ENCODE measurements at places on chromosomes 13 and 19.

DNA sequence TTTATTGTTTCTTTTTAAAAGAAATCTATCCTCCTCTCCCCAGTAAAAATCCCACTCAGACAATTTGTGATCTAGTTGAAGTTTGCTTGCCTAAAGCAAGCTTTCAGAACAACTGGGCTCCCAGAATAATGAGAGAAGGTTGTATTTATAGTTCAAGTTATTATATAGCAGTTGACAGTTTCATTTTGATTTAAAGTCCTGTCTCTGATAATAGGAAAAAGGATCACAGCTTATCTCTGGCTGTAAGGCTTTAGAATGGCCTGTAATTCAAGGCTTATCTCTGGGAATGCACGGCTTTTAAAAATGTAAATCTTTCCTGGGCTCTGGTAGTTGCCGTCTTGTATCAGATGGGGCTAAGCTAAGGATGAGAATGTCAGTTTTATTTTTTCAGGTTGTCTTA is 123.3 kb upstream of the TMTC4 start:
- no peak for DNase-seq

DNA sequence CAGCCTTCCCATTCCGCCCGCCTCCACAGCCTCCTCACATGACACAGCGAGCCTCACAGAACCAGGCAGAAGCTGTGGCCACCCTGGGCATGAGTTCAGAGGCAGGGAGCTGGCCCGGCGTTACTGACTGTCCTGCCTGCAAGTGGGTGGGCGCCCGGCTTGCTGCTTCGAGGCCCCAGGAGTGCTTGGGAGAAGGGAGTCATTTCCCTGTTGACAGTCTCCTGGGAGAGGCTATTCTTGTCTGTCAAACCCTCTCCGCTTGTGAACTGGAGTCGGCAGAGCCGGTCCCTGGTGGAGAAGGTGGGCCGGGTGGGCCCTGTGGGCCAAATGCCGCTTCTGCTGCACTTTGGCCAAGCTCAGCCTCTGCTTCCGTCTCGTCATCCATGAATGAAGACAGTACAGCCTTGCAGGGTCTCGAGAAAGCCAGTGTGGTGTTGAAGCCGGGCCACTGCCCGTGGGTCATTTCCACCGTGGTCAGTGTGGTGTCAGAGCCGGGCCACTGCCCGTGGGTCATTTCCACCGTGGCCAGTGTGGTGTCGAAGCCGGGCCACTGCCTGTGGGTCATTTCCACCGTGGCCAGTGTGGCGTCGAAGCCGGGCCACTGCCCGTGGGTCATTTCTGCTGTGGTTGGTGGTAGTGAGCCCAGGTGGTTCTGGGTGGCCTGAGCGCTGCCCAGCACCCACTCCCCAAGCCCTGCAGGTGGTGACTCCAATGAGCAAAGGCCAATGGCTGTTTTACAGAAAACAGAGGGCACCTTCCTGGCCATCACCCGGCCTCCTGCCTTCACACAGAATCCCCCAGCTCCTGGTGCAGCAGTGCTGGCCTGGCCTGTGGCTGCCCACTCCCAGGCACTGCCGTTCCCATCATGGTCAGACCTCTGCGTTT is 13.5 kb upstream of the F7 start:
- no peak for DNase-seq

DNA sequence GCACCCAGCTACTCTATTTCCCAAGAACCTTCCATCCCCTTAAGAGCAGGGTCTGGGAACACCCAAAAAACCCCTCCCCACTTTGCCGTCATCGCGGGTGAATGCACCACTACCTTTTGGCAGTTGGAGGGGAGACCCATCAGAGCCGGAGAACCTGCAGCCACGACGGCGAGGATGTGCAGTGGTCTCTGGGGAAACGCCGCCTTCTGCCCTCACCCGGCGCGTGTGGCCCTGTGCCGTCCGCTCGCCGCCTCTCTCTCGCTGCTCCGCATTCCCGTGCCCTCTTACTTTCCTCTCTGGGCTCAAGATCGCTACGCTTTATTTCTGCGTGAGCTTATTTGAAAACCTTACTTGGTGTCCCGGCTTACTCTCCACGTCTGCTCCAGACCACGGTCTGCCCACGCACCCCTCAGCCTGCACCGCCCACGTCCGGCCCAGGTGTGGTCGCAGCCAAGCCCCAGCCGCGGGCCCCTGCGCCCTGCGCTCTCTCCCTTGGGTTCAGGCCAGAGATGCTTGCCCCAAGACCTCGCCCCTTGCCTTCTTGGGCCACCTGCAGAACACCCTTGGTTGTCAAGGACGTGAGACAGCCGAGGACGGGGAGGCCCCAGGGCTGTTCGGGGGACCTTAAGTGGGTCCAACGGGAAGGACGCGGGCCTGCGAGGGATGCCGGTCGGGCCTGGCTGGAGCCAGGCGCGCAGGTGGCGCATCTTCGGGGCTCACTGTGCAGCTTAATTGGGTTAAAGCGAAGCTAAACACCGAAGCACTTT is 2.0 kb upstream of the MAB21L1 start:
- DNase-seq, result no peak

GRCh38 chr19:8161135-8161646 is 11.8 kb upstream of the FBN3 start:
- DNase-seq, result no peak

DNA sequence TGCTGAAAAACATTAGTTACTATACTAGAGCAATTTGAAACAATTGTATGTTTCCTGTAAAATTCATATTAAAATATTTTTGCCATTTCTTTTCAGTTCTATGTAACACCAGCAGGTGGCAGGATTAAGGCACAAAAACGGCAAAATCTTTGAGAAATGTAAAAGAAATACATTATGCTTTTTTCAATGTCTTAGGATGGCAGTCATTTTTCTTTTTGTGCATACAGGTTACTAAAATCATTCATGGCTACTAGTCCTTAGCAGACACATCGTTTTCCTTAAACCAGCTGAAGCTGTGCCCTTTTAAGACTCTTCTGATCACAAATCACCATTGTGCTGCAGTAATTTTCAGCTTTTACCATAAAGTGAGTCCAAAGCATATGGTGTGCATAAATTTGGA is 800.7 kb upstream of the SLITRK5 start:
- no peak for DNase-seq

DNA sequence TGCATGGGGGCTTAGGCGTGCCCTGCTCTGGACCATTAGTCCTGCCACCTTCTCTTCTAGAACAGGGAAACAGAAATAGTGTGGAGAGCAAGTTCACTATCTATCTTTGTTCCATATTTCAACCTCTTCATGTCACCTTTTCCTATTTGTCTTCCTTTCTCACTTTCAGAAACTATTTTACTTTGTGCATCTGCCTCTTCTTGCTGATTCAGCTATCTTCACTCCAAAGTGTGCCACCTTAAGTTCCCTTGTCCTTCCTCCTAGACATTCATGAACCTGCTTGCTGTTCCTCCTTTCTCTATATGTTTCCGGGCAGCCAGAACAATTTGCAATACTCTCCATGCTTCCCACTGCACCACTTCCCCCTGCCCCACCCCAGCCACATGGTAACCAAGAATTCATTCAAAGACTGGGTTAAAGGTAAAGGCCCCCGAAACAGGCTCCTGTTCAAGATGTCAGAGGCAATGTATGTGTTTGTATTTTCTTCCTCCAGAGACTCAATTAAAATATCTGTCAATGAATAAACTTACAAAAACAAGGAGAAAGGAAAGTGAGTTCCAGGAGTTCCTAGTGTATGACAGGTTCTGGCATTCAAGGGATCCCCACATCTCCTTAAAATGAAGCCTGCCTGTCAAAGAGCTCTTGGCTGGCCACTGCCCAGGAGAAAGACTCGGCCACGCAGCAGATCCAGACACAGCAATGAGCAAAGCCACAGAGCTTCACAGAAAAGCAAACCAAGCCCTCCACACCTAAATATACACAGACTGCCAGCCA is 268.1 kb downstream of the DNAJC15 start:
- no peak for DNase-seq

DNA sequence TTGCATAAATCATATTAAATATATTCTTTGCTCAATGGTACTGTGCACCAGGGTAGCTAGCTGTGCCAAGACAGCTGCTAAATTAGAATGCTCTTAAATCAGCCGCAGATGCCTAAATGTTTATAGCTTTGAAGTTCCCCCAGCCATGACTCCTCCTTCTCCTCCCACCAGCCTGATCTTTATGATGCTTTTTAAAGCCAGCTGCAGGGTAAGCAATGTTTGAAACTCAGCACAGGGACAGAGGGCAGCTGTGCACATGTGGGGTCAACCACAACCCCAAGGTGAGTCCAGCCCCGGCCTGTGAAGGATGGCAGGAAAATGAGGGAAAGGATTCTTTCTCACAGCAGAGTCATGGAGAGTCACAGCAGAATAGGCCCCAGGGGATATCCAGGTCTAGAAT is 635.7 kb downstream of the UQCRFS1 start:
- DNase-seq, result no peak

DNA sequence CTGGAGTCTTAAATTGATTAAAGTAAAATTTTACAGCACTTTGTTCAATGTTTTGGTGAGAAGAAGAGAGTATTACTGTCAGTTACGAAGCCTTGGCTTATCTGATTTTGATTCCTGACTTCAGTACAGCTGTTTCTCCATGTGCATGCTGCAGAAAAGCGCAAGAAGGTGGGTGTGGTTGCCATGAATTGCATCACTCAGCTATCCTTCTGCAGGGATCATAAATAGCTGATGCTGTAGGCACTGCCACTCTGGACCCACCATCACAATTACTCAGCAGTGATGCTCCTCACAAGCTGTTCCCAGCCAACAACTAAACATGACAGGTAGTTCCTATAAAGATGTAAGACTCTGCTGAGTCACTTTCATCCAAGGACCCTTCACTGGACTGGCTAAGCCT is 321.2 kb downstream of the IRS2 start:
- DNase-seq, result no peak

- DNase-seq, result no peak
Observed at GRCh38 chr13:112065867-112066623, 904 bp upstream of the SOX1 start.

GRCh38 chr13:20359335-20359734 is 127.2 kb upstream of the GJB6 start:
- no peak for DNase-seq

GRCh38 chr13:39353988-39354387 is 249.0 kb downstream of the LHFPL6 start:
- no peak for DNase-seq

GRCh38 chr13:66275416-66275815 is 954.7 kb downstream of the PCDH9 start:
- no peak for DNase-seq

DNA sequence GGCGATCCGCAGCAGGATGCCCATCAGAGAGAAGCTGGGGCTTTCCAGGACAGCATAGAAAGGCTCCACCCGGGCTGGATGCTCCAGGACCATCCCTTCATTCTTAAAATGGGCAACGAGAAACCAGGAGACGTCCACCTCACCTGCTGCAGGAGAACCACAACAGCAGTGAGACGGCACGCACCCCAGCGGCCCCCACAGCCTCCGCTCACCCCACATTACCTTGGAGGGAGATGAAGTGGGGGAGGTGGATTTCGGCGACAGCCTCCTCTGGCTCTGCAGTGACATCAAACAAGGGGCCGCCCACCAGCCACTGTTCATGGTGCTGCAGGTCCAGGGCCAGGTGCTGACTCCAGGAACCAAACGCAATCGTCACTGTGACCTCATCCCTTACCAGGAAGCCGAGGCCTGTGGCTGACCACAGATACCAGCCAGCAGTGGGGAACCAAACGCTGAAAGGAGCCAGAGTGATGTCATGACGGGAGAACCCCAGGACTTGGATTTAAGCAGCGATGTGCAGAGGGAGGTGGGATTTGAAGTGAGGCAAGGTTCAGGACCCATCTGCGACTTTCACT is 25.1 kb downstream of the CARD8 start:
- DNase-seq, result no peak

- DNase-seq, result no peak
Observed at GRCh38 chr13:25241007-25241406, 46.3 kb downstream of the MTMR6 start.

- no peak for DNase-seq
Observed at GRCh38 chr19:35585848-35586247, at the start of gene PMIS2. Gene PMIS2 (plus strand): TSS chr19:35586173. CDS start chr19:35586260, 87 bp downstream.

DNA sequence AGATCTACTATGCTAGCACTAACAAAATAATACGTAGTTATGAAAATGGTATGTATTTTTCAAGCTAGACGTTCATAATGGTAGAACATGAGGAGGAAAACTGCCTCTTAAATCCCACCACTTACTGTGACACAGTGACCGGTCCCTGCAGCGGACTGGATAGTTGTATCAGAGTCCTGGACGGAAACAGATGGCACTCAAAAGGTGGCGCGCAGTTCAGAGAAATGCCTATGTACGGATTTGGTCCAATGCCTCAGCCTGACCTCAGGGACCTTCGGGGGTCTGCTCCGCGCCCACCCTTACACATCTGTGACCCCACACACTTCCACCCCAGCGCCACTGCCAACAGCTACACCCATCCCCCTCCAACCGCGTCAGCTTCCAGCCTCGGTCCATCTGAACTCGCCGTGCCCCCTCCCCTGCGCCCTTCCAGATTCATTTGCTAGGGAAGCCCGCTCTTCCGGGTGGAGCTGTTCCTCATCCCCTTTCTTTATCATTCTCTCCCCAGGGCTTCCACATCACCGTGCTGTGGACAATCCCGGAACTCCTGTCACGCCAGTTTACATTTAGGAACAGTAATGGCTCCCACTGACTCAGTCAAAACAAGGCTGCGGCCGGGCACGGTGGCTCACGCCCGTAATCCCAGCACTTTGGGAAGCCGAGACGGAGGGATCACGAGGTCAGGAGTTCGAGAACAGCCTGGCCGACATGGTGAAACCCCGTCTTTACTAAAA is 792 bp upstream of the LENG8 start:
- DNase-seq, result no peak

DNA sequence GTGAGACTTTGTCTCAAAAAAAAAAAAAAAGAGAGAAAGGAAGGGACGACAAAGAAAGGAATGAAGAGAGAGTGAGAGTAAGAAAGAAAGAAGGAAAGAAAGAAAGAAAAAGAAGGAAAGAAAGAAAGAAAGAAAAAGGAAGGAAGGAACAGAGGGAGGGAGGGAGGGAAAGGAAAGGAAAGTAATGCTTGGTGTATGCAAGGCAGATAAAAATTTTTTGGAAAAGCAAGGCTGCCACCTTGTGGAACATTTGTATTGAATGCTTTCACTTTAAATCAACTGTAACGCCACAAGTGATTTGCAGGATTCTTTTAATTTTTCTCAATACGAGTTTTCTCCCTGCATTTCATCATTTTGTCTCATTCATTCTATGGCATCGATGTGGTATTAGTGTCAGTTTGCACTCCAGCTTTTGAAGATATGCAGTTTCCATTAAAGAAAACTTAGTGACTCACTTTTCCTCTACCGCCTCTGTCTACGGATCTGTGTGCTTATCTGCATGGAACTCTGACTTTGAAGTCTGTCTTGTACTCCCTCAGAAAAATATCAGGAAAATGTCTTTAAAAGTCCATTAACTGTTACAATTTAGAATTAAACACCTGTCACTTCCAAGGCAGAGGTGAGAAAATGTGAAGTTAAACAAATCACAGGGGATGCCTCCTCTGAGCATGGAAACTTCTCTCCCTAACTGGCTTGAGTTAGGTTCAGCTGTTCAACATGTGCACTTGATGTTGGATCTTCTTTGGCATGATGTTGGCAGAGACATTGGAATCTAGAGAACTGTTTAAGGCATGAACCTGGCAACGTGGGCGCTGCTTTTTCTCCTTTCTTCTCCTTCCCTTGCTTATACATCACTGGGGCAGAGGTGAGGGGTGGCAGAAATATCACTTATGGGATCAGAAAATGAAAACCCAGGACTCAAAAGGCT is 20.0 kb upstream of the ZDHHC20 start:
- DNase-seq, result peak; percentile 52
